Activated CD4-positive, CD25-positive, alpha-beta regulatory T cell treated with anti-CD3 and anti-CD28 coated beads, Interleukin-2, amount 50 U/mL, for 16 hours (primary cell): ENCODE measurements at places on chromosomes 7 and 10.

DNA sequence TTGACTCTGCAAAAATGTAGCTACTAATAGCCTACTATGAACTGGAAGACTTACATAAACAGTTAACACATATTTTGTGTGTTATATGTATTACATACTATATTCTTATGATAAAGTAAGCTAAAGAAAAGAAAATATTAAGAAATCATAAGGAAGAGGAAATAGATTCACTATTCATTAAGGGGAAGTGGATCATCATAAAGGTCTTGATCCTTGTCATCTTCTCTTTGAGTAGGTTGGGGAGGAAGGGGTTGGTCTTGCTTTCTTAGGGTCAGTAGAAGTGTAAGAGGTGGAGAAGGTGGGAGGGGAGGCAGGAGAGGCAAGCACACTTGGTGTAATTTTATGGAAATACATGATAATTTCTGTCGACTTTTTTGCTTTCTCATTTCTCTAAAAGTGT, 81.3 kb downstream of the NAMPT start:
- no peak for DNase-seq

DNA sequence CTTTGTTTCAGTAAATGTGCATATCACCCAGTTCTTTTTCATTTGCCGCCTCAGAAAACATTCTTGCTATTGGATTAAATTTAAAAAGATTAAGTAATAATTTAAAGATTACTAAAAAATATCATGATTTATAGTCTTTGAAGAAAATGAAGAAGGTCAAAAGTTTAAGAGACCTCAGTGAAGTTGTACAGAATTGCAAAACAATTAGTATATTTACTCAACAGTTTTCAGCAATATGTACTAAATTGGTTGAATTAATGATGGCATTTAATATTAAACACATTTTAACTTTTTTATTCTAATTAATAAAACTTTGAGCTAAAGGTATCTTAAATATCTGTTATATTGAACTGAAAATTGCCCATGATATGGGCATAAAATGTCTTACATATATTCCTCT, 49.9 kb upstream of the KLF6 start:
- DNase-seq, result no peak

DNA sequence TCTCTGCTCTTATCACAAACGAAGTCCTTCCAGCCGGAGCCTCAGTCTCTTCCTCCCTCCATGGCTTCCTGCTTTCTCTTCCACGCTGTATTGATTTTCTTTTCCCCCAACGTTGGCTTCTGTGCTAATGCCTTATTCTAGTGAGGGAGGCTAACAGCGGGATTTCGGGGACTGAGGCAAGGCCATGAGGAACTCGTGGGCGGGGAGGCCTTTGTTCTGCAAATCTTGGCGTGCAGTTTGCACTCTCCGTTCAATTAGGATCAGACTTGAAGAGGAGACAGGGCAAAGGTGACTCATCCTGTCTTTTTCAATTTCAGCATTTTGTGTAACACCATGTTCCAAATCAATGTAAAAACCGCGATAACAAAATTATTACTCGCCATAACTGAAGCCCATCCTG, 25.3 kb downstream of the EN2 start:
- DNase-seq, result no peak

DNA sequence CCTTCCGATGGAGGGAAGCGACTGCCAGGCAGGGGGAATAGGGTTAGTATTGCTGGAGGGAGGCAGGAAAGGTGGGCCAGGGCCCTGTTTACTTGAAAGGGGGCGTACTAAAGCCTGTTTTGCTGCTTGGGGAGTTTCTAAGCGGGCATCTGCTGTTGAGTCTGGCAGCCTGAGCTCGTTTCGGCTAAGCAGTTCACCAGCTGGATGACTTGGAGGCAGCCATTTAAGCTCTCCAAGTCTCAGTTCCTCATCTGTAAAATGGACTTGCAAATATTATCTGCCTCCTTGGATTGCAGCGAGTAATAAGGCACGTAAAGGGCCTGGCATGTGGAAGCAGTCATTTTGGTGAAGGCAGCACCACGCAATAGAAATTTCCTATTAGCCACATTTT, 44.0 kb downstream of the LDB3 start:
- no peak for DNase-seq

GRCh38 chr10:6046773-6047611, 15.2 kb downstream of the IL2RA start:
- DNase-seq, result no peak

DNA sequence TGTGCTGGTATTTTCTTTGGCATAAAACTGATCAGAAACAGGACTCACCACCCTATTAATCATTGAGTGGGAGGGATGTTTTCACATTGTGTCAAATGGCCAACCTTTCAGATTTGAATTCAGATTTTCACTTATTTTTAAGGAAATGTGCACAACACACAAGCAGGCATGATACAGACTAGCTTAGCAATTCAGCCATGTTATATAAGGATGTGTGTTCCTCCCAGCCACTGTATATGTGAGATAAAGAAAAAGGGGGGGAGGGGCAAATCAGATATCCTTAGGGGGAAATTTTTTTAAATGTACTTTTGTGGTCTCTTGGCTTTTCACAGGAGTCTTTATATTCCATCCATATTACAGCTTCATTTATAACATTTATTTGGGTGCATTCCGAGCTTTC, 3.1 kb downstream of the GAD2 start:
- DNase-seq, result no peak

- no peak for DNase-seq
Observed at GRCh38 chr7:39714447-39715091, 91.2 kb downstream of the RALA start.

- no peak for DNase-seq
Observed at GRCh38 chr7:88590963-88591362, 168.5 kb upstream of the ZNF804B start.

- no peak for DNase-seq
Observed at GRCh38 chr7:83633516-83633915, 15.4 kb downstream of the SEMA3E start.

DNA sequence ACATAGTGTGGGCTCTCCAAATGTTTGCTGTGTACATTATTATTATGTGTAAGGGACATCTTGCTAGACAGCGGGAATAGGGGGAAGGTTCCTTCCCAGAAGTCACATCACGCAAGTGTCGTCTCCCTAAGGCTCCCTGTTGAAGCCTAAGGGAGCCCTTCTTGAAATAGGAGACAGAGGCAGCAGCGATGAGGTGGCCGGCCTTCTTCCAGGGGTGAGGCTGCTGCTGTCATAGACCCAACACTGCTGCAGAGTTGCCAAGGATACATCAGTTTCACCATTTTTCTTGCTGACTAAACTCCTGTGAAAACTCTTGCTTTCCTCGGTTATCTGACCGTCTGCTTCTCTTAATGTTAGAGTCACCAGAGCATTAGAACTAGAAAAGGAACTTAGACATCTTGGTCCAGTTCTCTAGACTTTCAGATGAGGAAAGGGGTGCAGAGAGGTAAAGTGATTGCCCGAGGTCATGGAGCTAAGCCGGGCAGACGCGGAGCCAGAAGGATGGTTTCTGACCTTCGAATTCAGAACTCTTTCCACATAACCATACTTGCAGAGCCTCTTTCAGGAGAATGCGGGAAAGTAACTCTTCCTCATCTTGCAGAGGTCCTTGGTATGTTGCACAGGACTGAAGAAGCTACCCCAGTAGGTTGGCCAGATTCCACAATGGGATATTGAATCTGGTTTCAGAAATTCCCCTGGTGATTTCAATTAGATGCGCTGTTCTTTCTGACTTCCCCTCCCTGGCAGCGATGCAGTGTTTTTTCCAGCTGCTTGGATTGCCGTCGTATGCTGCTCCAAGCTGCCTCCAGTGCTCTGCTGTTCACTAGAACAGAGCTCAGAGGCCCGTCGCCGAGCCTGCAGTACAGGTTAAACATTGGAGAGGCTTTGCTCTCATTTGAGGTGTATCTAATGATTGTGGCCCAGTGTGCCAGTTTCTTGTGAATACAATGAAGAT, 217.1 kb downstream of the CAMK1D start:
- DNase-seq, result no peak

- no peak for DNase-seq
Observed at GRCh38 chr7:129610709-129611245, 743 bp upstream of the NRF1 start.

DNA sequence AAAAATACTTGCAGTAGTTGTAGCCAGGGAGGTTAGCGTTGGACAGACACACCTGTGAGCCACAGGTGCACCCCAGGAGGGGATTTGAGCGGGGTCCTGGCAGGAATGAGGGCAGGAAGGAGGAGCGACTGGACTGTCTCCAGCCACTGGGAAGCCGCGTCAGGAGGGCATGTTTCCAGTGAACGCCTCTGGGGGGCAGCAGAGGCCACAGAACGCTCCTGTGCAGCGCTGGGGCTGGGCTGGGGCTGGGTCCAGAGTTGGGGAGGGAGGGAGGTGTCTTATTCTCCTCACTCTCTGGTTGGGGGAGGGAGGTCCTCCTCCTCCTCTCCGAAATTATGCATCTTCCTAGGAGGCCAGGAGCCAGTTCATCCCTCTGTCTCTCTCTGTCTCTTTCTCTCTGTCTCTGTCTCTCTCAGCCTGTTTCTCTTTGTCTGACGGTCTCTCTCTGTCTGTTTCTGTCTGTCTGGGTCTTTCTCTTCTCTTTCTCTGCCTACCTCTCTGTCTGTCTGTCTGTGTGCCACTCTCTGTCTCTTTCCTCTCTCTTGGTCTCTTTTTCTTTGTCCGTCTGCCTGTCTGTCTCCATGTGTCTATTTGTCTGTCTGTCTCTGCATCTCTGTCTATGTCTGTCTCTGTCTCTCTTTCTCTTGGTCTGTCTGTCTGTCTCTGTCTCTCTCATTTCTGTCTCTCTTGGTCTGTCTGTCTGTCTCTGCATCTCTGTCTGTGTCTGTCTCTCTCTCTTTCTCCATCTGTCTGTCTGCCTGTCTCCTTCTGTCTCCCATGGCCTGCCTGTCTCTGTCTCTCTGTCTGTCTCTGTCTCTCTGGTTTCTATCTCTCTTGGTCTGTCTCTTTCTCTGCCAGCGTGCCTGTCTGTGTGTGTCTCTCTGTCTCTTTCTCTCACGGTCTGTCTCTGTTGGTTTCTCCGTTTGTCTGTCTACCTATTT, 9.9 kb upstream of the PSMG3 start:
- DNase-seq, result peak; percentile 48
